Activated CD8-positive, alpha-beta memory T cell treated with anti-CD3 and anti-CD28 coated beads for 4 hours (primary cell): ENCODE measurements at places on chromosomes 5 and 9.

DNA sequence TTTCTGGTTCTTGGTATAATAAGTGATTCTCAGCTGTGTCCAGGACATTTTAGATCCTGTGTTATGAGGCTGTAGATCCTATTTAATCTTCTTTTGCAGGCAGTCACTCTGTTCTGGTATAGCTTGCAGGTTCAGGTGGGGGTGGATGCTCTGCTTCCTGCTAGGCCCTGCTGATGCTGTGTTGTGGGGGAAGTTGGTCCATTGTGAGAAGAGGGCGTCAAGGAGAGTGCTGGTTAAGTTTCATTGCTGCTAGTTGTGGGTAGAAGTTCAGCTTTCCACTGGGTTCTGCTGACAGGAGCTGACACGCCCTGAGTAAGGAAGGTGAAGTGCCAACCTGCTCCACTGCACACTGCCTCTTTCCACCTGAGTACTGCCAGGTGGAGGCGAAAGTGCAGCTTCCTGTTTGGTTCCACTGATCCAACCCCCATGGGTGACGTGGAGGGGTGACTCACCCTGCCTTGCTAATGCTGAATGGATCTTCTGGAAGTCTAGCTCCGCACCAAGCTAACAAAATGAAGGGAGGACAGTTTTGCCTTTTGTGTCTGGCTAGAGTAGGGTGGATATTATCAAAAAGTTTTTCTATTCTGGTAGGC, 16.3 kb downstream of the NMRK1 start:
- peak; percentile 48 for DNase-seq

- DNase-seq, result no peak
Measured at GRCh38 chr9:93670208-93671019, 94.0 kb downstream of the PHF2 start.

- no peak for DNase-seq
Measured at GRCh38 chr9:84694248-84694647, 24.7 kb downstream of the NTRK2 start.

GRCh38 chr9:504921-505740, 290.5 kb downstream of the DOCK8 start:
- DNase-seq, result no peak

GRCh38 chr5:123450640-123451039, 27.4 kb upstream of the CEP120 start:
- DNase-seq, result no peak

- DNase-seq, result no peak
Measured at GRCh38 chr9:126608551-126608950, 5.2 kb upstream of the LMX1B start.

DNA sequence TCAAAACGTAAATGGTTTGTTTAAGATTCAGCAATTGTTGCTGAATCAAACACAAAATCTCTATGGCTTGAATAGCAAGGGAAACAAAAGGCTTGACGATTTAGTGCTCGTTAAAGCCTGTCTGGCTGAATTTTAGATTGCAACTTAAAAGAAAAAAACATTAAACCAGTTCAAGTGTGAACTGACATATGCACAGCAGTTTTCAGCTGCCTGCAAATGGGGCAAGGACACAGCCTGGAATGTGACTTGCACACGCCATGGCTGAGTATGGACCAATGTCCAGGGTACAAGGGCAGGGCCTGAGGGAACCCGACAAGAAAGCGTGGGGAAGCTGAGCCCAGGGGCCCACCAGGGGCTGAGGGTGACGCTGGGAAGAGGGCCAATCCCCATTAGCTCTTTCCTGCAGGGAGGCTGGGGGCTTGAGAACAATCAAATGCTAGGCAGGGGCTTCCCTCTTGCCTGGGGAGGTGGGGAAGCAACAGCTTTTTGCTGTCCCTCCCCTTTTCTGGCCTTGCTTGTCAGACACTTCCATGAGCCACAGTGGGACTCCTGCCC, 89.6 kb upstream of the LRRTM2 start:
- DNase-seq, result no peak

GRCh38 chr5:53927668-53928247, 367.3 kb downstream of the NDUFS4 start:
- DNase-seq, result no peak
